ENCODE measurements at places on chromosomes 13 and 19.

DNA sequence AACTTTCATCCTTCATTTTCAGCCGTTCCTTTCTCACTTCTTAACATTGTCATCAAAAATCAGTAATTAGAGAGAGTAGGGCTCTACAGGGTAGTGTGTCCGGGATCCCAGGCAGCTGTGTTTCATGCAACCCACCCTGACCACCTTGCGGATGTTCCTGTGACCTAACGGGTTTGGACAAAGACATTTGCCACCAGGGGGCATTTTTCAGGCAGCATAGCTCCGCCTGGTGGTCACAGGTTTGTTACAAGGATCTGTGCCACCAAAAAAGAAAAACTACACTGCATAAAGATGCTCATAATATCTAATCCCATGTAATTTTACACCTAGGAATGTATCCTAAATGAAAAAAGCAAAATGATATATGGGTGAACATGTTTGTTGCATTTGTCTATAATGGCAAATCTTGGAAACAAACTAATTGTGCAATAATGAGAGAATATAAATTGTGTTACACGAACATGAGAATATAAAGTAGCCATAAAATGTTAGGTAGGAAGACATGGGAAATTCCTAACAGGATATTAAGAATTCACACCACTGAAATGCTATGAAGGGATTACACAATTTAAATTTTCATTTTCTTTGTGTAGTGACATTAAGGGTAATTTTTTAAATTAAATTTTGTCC is 123.0 kb downstream of the SLC7A1 start:
- DNase-seq: peak; percentile 68

DNA sequence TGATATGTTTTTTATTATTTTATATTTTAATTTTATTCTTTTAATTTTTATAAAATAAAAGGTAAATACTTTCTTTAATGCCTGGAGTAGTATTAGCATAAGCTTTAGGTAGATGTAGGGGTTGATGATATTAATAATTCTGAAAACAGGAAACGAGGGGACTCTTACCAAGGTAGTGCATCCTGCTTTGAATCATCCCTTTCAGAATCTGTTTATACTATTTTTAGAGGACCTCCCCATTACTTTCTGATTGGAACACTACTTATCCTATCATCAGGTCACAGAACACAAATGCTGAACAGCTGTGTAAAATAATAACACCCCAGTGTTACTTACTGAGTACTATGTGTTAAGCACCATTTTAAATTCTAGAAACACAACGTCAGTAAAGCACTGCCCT is 27.3 kb downstream of the COG6 start:
- DNase-seq: no peak

- DNase-seq: peak; percentile 49
These were observed 6.6 kb downstream of the SLITRK5 start for GRCh38 chr13:87677496-87678371.

DNA sequence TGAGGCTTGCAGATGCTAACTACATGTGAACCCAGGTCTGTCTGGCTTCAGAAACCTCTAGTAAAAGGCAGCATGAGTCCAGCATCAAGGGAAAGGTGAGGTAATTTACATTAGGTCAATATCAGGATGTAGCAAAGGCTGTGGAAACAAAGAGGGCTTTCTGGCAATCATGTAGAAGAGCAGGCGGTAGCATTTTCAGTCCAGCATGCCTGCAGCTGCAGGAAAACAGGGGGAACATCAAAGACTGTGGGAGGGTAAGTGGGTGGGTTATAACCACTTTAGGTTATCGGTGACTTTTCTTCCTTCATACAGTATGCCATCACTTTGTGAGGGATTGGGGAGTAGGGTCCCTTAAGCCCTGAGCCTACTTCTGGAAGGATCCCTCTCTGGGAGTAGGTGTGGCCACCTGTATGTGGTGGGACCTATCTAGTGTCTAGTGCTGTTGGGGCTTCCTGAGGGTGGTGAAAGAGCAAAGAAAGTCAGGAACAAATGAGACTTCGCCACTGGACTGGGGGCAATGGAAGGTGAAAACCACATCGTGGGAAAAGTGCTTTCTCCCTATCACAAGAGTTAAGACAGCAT is 10.8 kb downstream of the SUGP2 start:
- no peak for DNase-seq

DNA sequence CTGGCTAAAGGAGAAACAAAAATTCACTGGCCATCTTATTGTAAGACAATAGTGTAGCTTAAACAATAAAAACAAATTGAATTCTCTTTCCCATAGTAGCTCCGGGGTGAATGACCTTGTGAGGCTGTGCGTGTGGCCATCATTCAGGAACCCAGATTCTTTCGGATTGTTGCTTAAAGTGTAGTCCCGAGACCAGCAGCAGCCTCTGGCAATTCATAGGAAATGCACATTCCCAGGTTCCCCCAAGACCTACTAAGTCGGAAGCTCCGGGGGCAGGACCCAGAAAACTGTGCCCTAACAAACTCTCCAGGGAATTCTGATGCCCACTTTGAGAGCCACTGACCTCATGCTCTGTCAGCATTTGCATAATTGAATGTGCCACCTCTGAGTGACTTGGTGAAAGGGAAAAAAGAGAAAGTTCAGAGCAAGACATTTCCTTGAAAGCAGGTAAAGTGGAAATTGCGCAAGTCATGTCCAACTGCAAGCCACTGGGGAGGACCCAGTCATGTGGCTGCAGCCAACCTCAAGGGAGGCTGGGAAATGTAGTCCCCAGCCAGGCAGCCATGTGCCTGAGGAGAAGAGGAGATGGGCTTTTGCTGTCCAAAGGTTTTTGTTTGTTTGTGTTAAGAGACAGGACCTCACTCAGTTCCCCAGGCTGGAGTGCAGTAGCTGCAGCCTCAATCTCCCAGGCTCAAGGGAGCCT is 50.7 kb upstream of the PNMA8B start:
- DNase-seq: peak; percentile 67

GRCh38 chr13:65592731-65593130 is 1637.4 kb downstream of the PCDH9 start:
- DNase-seq: no peak

- DNase-seq: peak; percentile 28
These were observed at the start of gene ATP8A2 for GRCh38 chr13:25371875-25372283. Gene ATP8A2 (plus strand): TSS chr13:25371974. CDS start chr13:25372213, 239 bp downstream.

DNA sequence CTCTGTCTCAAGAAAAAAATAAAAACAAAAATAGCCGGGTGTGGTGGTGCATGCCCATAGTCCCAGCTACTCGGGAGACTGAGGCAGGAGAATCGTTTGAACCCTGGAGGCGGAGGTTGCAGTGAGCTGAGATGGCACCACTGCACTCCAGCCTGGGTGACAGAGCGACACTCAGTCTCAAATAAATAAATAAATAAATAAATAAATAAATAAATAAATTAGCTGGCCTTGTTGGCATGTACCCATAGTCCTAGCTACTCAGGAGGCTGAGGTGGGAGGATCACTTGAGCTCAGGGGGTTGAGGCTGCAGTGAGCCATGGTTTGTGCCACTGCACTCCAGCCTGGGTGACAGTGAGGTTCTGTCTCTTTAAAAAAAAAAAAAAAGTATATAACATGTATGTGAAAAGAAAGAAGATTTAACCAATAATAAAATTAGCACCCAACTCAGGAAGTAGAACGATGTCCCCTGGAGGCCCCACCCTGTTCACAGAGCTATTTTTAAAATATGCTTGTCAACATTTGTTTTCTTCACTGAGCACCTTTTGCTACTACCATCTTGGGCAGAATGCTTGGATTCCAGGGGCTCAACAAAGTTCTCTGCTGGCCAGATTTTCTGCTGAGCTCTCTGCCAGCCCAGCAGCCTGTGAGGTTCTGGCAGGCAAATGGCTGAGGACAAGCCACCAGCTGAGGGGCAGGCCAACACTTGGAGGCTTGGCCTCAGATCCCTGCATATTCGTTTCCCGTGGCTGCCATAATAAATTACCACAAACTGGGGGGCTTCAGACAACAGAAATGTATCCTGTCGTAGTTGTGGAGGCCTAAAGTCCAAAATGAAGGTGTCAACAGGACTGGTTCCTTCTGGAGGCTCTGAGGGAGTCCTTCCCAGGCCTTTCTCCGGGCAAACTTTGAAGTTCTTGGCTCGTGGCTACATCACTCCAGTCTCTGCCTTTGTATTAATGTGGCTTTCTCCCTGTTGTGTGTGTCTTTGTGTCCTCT is 5.2 kb downstream of the SLC25A42 start:
- no peak for DNase-seq

DNA sequence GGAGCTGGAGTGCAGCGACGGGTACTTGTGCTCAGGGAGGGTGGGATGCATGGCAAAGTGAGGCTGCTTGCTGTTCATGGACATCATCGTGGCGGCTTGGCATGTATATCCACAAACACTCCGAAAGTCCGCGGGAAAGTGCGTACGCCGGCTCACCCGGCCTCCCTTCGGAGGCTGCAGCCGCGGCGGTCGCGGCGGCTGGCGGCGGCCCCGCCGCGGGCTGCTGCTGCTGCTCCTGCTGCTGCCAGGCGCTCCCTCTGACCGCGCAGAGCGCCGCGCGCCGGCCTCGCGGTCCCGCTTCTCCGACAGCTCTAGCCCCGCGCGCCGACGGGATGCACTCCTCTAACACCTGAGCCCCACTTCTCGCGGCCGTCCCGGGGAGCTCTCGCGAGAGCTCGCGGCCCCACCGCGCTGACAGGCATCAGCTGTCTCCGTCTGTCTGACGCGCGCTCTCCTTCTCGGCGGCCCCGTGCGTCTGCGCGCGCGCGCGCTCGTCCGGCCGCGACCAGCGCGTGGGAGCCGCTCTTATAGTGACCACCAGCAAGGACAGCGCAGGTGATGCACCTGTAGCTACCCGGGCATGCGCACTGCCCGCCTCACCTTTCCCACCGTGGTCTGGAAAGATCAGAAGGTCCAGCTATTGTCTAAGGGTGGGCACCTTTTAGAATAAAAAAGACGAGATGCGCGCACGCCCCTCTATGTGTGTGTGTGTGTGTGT is at the start of gene POU4F1:
POU4F1 (minus strand) TSS at position 313 of the 718 bp plus-strand sequence; CDS start at position 87, 226 bp downstream.
- peak; percentile 99 for DNase-seq

DNA sequence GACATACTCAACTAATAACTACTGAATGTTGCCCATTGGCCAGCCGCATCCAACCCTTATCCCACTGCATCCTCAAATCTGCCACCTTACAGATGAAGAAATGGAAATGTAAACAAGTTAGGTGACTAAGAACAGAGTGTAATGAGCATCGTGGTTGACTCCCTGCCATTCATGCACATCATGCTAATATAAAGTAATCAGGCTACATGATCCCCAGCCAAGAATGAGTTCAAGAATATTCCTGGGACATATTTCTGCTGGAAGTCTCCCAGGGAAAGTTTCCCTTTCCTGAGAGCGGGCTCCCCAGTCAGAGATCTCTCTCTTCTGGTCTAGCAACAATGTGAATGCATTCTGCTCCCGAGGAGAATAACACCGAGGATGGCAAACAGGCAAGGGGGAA is 55.9 kb upstream of the SERP2 start:
- DNase-seq: no peak

DNA sequence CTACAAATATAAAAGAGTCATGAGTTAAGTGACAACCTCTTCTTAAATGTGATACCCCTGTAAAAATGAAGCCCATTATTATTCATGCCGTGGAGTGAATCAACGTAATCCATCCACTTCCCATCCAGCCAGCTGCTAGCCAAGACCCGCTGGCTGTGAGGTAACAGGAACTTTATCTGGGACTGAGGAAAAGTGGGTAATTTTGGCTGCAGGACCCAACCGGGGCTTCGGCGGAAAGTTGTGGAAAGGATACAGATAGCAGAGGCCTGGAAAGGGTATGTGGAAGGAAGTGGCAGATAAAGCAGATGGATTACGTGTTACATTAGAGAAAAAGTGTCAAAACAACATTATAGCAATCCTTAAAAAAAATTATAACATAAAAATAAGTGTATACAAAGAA is 48.3 kb downstream of the SLC7A1 start:
- DNase-seq: no peak

DNA sequence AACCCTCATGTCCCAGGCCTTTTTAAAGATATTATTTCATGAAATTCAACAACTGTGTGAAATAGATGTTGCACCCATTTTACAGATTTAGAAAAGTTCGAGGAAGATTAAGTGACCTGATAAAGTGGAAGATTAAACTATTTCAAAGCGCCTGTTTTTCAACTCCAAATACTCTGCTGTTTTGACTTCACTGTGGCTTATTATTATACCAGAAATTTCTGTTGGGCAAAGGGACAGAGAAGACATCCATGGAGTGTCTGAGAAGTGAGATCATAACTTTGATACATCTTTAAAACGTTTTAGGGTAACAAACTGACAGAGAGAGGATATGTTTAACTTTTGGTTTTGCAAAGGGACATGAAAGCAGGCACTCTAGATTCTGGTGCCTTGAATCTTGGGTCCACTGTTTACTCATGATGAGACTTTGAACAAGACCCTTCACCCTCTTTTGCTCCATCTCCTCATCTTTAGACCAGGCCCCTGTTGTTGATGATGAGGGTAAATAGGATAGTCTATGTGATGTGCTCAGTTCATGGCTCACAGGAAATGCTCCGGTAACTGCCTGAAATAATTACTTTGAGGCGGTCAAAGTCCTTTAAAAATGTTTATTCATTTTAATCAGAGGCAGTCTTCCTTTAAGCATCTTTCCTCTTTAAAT is 55.4 kb downstream of the RFC3 start:
- no peak for DNase-seq

DNA sequence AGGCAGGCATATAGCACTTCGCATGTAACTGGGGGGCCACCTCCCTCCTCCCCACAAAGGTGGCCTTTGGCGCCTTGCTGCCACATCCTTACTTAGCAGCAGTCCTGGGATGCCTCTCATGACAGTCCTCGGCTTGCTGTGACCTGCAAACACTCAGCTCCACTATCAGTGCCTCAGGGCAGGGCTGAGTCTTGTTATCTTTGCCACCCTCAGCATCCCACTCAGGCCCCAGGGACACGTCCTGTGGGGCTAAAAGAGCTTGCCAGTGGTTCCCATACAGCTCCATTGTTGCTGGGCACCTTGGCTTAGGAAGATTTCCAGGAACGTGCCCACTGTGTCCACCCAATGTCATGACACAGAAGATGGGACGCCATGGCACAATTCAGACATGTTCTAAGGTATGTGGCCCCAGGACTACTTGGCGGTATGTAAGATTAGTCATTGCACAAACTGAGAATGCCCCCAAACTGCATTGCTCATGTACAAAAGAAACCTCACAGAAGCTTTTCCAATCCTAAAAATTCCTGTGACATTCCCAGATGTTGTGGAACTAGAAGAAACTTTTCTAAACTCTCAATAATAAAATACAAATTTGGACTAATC is 16.3 kb downstream of the DOCK9 start:
- no peak for DNase-seq

- peak; percentile 59 for DNase-seq
These were observed 8.7 kb upstream of the ATP12A start for GRCh38 chr13:24671386-24672113.

GRCh38 chr13:77779552-77780272 is 82.2 kb downstream of the SLAIN1 start:
- DNase-seq: peak; percentile 66

Data from HEK293T (cell line).